Left lung (tissue), 14 donors: ENCODE measurements at places on chromosomes 11 and 22. TPM values are rescaled to one million over a fixed set of nuclear protein-coding genes. Genes with fewer than 3 reads are reported as not detected.

The LPXN gene
- 43.8 TPM for total RNA-seq

The KCNJ1 gene
- total RNA-seq: not detected

DNA sequence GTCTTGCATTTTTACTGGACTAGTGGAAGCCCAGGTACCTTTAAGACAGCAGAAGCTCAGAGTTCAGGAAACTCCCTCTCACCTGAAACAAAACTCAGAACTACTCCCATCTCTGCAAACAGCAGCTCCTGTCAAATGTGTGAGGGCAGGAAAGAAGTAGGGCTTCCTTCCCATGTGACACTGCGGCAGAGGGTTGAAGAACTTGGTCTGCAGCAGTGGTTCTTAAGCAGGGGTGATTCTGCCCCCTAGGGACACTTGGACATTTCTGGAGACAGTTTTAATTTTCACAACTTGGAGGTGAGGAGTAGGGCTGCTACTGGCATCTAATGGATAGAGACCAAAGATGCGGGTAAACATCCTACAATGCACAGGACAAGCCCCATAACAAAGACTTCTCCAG, 63.4 kb downstream of the RCN1 start:
- DNase-seq: no peak

DNA sequence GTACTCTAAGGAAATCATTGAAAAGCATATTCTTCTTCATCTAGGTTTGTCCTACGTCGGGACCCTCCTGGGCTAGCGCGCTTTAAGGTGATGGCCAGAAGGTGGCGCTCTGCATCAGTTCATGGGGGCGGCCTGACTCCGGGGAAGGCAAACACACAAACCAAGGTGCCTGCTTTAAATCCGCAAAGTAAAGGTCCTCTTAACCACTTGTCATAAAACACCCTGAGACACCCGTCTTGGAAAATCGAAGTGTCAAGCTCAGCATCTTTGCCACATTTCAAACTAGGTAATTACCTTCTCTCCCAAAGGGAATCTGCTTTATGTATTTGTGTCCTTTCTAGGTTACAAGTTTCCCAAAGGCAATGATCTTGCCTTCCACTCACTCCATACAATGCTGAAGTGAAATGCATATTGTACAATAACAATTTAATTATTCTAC, 33.9 kb downstream of the LMO2 start:
- peak; percentile 68 for DNase-seq

DNA sequence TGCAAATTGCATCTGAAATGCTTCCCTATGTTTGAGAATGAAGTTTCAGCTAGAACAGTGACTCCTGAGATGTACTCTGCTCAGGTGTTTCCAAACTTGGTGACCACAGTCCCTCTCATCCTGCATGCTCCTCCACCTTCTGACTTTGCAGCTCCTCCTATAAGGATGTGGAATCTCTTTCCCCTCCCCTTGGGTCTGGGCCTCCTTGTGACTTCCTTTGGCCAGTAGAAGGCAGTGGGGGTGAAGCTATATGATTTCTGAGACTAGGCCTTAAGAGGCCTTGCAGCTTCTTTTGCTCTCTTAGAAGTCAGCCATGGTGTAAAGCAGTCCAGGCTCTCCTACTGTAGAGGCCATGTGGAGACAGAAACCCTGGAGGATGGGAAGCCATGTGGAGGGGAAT, 50.7 kb downstream of the CSF2RB start:
- no peak for DNase-seq
